ENCODE measurements at places on chromosomes 6 and 20.

DNA sequence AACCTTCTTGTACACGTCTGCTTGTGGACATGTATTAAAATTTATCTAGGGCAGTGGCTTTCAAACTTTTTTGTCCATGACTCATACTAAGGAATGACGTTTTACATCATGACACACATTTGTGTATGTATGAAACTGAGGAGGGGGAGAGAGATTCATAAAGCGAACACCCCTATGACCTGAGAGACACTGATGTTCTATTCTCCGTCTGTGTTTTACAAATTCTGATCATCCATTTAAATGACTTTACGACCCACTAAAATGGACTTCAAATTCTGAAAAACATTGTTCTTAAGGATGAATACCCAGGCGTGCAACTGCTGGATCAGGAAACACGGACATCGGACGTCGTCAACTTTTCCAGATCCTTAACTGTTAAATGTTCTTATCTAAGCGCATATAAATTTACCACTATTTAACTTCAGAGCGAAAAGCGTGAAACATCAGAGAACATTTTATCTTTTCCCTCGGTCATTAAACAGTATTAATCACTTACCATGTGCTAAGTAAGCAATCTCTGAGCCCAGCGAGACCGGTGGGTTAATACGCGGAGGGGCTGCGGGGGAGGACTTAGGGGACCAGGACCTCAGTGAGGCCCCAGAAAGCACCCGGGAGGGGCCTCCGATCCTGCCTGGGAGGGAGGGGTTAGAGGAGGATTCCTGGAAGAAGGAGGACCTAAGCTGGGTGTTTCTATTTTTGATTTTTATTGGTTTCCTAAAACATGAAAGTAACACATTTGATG lies 1.2 kb downstream of the PLAGL1 start:
- DNase-seq, result no peak

DNA sequence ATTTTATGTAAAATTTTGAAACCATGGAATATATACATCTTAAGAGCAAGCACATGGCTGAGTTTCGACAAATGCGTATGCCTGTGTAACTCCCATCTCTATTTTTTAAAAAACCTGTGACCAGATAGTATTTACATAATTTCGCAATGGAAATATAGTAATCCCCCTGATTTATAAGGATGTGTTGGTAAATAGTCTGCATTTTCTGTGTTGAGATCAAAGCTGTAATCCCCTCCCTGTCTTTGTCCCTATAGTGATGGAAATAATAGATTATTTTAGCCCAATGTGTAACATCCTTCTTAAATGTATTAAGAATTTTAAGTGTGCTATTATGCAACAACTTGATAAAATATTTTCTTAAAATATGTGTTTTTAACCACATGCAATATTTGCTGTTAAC lies 267.3 kb downstream of the CDKAL1 start:
- DNase-seq, result no peak

DNA sequence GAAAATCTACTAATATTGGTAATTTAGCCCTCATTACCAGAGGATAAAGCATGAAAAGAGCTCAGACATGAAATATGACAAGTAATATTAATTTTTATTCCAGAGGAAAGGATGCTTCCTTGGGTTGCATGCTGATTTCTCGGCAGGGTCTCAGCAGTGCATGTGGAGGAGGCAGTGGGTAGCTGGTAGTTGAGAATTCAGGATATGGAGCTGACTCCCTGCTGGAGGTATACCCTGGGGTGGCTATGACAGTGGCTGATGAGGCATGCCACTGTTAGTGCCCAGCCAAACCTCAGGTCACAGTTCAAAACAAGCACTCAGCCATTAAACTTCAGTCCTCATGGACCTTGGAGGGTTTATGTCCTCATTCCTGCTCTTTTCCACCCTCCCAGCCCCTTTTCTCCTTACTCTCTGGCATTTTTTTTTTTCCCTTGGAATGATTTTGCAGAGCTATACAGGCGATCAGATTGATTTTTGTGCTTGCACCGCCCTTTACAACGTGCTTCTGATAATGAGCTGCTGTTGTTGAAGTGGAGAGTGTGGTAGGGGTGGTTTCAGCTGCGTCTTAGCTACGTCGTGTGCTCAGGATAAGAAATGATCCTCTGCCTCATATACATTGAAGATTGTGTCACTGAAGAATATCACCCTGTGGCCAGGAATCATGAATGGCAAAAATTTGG lies 761.9 kb upstream of the MMS22L start:
- no peak for DNase-seq

GRCh38 chr20:33793011-33793931 lies 17.9 kb upstream of the CHMP4B start:
- no peak for DNase-seq

DNA sequence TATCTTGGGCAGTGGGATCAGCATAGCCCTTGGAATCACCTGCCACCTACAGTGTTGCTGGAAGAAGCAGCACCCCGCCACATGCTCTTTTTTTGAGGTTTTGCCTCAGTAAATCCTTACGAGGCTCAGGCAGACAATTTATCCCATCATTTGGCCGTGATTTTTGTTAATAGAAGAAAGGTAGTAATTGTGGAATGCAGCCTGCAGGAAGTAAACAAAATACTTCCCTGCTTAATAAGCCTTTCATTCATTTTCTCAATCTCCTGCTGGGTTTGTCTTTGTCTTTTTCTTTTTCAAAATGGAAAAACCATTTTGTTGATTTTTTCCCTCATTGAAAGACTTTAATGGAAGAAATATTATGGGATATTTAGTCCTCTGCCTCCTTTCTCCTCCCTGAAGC lies 93.7 kb upstream of the CD83 start:
- DNase-seq, result no peak

- DNase-seq, result no peak
Observed at GRCh38 chr6:22145823-22146677, 150.8 kb downstream of the PRL start.

DNA sequence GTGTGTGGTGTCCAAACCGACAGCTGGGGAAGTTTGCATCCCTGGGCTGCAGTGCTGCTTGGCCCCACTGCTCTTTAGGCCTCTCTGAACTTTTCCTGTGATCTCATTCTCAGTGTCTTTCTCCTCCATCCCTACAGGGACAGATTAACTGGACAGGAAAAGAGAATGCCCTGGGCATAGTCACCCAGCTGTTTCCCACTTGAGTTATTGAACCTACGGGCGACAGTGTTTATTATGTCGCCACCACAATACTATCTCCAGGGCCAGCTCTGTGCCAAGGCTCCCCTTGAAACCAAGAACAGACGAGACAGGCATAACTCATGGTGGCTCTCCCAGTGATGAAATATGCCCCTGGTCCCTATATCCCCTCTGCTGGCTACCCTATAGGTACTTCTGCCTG lies 147.8 kb upstream of the EPHA7 start:
- no peak for DNase-seq

GRCh38 chr20:13221673-13222318 lies 722 bp downstream of the ISM1 start:
- DNase-seq, result peak; percentile 80

GRCh38 chr6:155578251-155578650 lies 122.6 kb upstream of the NOX3 start:
- no peak for DNase-seq

GRCh38 chr6:145360865-145361264 lies 374.5 kb downstream of the EPM2A start:
- no peak for DNase-seq

DNA sequence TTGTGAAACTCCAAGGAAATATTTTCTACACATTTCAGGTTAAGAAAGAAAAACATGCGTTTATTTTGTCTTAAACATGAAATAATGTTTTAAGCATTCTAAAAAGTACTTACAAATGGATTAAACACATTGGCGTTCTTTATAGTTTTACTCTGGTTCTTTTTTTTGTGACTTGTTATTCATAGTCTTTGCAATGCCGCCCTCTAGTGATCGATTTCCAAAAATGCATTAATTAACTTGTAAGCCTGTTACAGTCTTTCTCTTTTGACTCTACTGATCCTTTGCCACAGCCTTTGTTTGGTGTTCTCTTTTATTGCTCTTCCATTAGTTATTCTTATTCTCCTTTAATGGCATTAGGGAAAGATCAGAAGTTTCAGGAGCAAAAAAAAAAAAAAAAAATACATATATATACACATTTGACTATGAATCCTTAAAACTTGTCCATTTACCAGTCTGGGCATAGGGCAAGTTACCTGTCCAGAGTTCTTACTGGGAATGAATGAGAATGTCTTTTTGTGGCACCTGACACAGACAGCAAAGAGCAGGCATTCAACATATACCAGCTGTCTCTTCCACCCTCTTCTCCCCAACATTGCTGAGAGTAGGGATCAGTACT lies 59.9 kb downstream of the MACROD2 start:
- no peak for DNase-seq

DNA sequence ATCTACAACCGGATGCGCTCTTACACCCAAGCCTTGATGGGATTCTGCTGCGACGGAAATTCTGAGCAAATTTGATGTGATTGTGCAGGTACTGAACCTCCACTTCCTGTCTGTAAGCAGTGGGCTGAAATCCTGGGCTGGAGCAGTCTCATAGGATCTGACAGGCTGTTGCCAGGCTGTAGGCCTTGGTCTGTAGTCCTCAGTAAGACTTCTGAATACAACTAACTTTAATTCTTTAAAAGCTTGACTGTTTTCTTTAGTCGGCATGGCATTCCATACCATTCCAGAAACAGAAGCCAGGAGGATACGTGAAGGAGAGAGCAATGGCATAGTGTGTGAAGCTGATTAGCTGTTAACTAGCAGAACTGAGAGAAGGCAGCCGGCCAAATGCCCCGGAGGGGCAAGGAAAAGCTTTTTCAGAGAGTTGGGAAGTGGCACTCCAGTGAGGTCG lies 68.3 kb downstream of the ADTRP start:
- DNase-seq, result peak; percentile 68

GRCh38 chr6:161191671-161192070 lies 82.2 kb downstream of the AGPAT4 start:
- no peak for DNase-seq

DNA sequence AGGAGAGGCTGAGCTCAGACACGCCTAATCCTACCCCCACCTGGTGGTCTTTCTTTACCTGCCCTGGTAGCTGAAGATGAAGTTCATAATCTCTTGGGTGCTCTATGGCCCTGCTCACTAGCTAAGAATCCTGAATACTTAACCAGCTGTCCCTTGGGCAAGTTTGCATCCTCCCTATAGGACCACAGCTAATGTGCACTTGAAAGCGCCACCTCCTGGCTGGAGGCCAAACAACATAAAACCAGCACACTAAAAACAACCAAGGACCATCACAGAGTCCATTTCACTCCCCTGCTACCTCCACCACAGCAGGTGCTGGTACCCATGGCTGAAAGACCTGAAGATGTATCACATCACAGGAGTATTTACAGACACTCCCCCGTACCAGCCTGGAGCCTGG lies 155.5 kb upstream of the SLC24A3 start:
- DNase-seq, result no peak

DNA sequence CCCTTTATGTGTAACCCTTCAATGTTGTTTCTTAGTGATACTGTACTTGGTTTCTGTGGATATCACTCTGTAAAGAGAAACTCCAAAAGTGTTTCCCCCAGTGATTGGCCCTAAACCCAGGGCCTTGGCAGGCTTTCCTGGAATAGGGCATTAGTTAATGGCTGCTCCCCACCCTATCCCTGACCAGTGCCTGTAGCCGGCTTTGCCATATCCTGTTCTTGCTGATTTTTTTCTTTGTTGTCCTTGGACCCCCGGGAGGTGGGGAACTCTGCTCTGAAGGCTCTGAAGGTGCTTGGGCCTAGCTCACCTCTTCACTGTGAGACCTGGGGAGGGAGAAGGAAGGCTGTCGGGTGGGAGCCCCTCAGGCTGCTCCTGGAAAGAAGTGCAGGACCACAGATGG lies 120.1 kb downstream of the TCP11 start:
- no peak for DNase-seq

- no peak for DNase-seq
Observed at GRCh38 chr6:54262499-54262898, 45.7 kb upstream of the TINAG start.

- no peak for DNase-seq
Observed at GRCh38 chr6:146253691-146254090, 224.8 kb downstream of the GRM1 start.

GRCh38 chr6:49913636-49914375 lies 47.5 kb upstream of the CRISP1 start:
- DNase-seq, result no peak

GRCh38 chr6:6610031-6610591 lies 21.6 kb downstream of the LY86 start:
- peak; percentile 79 for DNase-seq

DNA sequence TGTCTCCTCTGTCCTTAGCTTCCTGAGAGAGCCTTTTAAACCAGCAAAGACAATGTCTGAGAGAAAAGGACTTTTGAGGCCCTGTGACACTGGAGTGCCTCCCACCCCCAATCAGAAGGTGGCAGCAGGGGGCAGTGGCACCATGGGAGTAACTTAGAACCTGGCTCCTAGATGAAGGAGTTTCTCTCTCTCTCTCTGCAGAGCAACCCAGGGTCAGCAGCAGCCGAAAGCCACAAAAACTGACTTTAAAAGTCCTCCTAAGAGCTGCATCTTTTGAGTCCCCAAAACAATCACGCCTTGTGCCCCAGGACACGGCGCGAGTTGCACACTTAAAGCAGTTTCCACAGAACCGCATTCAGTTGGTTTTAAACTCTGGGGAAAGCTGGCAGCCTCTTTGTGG lies 5.3 kb upstream of the TCP11 start:
- peak; percentile 46 for DNase-seq

DNA sequence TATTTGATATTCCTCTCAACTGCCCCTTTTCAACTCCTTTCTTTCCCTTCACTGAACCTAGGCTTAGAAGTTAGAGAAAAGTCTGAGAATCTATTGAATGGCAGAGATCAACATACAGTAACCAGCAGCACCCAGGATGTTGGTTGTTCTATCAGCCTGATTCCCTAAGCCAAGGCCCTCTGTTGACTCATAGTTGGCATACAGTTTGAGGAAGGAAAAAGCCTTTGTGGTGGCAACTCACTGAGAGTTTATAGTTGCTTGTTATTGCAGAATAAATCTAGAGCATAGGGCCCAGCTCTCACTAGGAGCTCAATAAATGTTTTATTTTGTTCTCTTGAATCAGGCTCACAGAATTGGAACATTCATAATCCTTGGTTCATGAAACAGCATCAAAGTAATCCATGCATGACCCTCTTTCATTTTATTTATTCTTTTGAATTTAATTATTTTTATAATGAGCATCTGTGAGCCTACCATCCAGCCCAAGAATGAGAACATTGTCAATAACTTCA lies 119.1 kb upstream of the ADGRF1 start:
- no peak for DNase-seq

DNA sequence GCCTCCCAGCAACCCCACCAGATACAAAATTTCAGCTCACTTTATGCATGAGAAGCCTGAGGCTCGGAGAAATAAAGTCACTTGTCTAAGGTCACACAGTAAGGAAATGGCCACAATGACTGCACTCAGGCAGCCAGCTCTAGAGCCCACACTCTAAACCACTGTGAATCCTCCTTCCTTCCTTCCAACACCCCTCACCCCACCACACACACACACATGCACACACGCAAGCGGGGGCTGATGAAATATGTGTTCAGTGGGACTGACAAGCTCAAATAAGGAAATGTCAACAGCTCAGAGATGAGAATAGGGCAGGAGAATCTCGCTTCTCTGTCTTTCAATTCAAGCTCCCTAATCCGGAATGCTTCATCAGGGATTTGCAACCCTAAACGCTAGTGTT lies 6.0 kb upstream of the BPIFA1 start:
- no peak for DNase-seq

GRCh38 chr6:58290177-58290576 lies 972.7 kb downstream of the PRIM2 start:
- DNase-seq, result no peak

Measured in activated naive CD4-positive, alpha-beta T cell treated with anti-CD3 and anti-CD28 coated beads, Interleukin-2, amount 10 ng/mL, durations not matched to agents 7 days and 5 days (primary cell).